ENCODE measurements at places on chromosomes 4 and X. TPM values are rescaled to one million over a fixed set of nuclear protein-coding genes. Genes with fewer than 3 reads are reported as not detected.

The MAOB gene
- 0.19 TPM for total RNA-seq

The SYN1 gene
- 0.83 TPM for total RNA-seq

The VCX3A gene
- not detected for total RNA-seq

The HPSE gene
- 16.5 TPM for total RNA-seq

The PCDH7 gene
- total RNA-seq, result not detected

The SRPK3 gene
- total RNA-seq, result not detected

The TMPRSS11A gene
- not detected for total RNA-seq

The XAGE1A gene
- total RNA-seq, result not detected

The FGF2 gene
- total RNA-seq, result 0.36 TPM

The ARMCX2 gene
- total RNA-seq, result 8.7 TPM

The ZGRF1 gene
- 36.6 TPM for total RNA-seq

The ATP5ME gene
- 245 TPM for total RNA-seq

The ZCCHC12 gene
- 3.3 TPM for total RNA-seq

The HDAC8 gene
- total RNA-seq, result 17.9 TPM

The SYNPO2 gene
- total RNA-seq, result 0.12 TPM

The HSFX1 gene
- 0.43 TPM for total RNA-seq

The SPOCK3 gene
- not detected for total RNA-seq

The HDAC6 gene
- total RNA-seq, result 71.8 TPM

The CENPVL2 gene
- not detected for total RNA-seq

The GAB1 gene
- 0.34 TPM for total RNA-seq

The RASL11B gene
- total RNA-seq, result 0.29 TPM

The PARM1 gene
- not detected for total RNA-seq

The SATL1 gene
- not detected for total RNA-seq

The PRDM5 gene
- 0.17 TPM for total RNA-seq

The METTL14 gene
- 39.8 TPM for total RNA-seq

The RBM47 gene
- 1.7 TPM for total RNA-seq

The GRIA2 gene
- total RNA-seq, result not detected

The ABLIM2 gene
- total RNA-seq, result 0.55 TPM

The FAM149A gene
- total RNA-seq, result 0.46 TPM

The SPANXC gene
- not detected for total RNA-seq

The GNRHR gene
- not detected for total RNA-seq

The SPANXN3 gene
- not detected for total RNA-seq

The TLR10 gene
- total RNA-seq, result 0.05 TPM

The DGAT2L6 gene
- total RNA-seq, result not detected

The NDP gene
- total RNA-seq, result not detected

The TLR2 gene
- 1.3 TPM for total RNA-seq

The LRIT3 gene
- total RNA-seq, result 0.14 TPM

The MAMLD1 gene
- total RNA-seq, result 2.2 TPM

The PLP1 gene
- total RNA-seq, result not detected

The CXorf49 gene
- not detected for total RNA-seq

The LONRF3 gene
- 4.3 TPM for total RNA-seq

The DIPK2B gene
- not detected for total RNA-seq

The CPE gene
- not detected for total RNA-seq

The LEF1 gene
- 111 TPM for total RNA-seq

The MTM1 gene
- total RNA-seq, result 24.6 TPM

The SMARCA5 gene
- total RNA-seq, result 67.0 TPM

The CXorf49B gene
- total RNA-seq, result not detected
